ENCODE measurements at places on chromosomes 16 and 17.

DNA sequence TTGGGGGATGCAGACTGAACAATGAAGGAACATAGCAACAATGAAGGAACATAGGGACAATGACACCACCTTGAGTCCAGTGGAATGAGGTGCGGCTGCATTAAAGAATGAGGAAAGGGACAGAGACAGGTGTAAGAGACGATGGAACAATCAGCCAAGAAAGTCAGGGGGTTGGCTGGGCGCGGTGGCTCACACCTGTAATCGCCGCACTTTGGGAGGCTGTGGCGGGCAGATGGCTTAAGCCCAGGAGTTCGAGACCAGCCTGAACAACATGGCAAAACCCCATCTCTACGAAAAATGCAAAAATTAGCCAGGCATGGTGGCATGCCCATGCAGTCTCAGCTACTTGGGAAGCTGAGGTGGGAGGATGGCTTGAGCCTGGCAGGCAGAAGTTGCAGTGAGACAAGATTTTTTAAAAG lies 13.6 kb upstream of the CBFB start:
- DNase-seq = no peak

DNA sequence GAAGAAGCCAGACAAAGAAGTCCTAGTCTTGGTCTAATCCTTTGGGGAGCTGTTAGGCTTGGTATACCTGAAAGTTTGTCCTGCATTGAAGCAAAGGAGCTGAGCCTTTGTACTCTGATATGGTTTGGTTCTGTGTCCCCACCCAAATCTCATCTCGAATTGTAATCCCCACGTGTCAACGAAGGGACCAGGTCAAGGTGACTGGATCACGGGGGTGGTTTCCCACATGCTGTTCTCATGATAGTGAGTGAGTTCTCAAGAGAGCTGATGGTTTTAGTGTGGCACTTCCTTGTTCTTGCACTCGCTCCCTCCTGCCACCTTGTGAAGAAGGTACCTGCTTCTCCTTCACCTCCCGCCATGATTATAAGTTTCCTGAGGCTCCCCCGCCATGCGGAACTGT lies 33.6 kb downstream of the FAM20A start:
- DNase-seq = no peak

- DNase-seq = no peak
Measured at GRCh38 chr17:8314797-8315763, 5.0 kb downstream of the ARHGEF15 start.

DNA sequence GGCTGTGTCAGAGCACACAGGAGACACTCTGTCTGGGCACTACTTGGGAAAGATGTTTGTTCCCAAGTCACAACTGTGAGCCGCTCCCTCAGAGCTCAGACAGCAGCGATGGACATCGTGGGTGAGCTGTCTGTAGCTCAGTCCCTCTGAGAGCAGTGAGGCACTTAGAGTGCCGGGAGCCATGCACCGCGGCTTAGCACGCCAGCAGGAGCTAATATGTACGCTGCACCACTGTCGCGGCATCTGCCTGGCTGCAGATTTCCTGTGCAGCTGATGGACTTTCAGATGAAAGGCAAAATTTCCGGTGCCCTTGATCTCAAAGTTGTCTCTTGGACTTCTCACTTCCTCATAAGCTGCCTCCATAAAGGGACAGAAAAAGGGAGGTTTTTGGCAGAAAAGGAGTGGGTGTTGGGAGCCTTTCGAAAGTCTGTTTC lies 92.8 kb upstream of the ZNF469 start:
- DNase-seq = no peak

- peak; percentile 69 for DNase-seq
Measured at GRCh38 chr16:70391881-70392481, 45.3 kb downstream of the DDX19A start.

- peak; percentile 94 for DNase-seq
Measured at GRCh38 chr17:6753006-6753445, 2.8 kb upstream of the XAF1 start.

DNA sequence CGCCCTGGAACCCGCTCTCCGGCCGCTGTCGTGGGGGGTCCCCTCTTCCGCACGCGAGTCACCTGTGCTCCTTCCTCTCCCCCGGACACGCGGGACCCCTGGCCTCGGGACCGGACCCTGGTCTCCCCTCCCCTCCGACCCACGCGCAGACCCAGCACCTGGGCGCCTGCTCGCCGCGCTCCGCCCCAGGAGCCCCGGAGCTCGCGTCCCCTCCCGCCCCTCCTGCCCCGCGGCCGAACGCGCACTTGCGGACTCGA lies 762 bp downstream of the RAB40B start:
- no peak for DNase-seq

DNA sequence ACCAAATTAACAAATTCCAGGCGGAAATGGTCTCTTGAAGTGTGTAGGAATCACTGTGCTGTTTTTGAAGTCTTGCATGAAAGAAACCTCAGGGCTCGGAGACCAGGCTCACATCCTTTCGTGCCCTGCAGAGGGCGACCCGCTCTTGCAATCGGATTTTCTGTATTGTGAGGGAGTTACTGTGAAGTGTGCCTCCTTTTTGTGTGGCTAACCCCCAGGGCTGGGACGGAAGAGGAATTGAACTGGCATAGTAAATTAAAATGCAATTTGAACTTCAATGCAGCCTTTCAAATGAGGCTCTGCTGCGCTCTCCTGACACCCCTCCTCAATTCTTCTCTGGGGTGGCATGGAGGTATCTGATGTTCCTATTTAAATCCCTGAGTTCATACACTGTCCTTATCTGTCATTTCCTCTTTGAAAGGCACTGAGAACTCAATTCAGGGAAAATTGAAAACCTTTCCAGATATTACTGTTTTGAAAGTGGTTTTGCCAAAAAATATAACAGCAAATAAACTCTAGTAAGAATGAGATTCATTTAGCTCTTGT lies 51.5 kb upstream of the MGAT5B start:
- DNase-seq = peak; percentile 48

GRCh38 chr16:85495259-85495658 lies 117.9 kb upstream of the GSE1 start:
- no peak for DNase-seq

GRCh38 chr17:66438101-66438500 lies 135.7 kb downstream of the PRKCA start:
- DNase-seq = no peak

- DNase-seq = no peak
Measured at GRCh38 chr17:43359469-43360110, 39.2 kb upstream of the ARL4D start.

DNA sequence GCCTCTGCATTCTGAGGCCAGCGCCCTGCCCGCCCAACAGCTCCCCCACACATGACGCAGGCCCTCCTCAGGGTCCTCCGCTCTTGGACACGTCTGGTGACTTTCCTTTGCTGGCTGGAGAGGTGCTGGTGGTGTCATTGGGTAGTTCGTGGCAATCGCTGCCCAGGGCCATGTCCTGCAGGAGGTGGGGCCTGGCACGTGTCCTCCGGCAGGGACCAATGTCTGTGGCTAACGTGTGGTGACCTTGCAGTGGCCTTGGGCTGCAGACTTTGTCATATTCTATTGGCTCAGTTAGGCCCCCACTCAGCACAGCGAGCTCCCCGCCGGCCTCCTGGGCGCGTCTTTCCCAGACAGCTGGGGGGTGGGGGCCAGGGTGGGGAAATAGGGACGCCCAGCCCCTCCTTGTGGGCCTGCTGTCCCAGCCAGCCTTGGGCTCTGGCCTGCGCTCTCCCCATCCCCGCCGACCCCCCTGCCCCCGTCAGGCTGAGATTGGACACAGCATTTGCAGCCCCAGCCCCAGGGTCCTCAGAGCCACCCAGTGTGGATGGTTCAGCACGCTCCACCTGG lies 52.1 kb upstream of the PVALEF start:
- DNase-seq = no peak

DNA sequence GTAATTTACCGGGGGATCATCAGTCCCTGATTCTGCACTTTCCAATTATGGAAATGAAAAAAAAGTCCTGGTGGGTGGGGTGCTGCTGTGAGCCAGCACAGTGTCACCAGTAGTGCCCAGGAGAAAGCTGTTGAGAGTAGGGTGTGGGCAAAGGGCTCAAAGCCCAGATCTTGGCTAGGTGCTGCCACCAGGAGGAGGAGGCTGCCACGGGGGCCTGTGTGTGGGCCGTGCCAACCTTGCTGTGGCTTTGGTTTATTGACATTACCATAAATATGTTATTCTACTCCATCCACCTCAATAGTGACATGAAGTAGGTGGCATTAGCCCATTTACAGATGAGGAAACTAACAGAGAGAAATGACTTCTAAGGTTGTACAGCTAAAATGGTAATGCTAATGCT lies 6.7 kb upstream of the PRPSAP2 start:
- DNase-seq = no peak

- no peak for DNase-seq
Measured at GRCh38 chr17:5352681-5353289, 66.7 kb downstream of the NUP88 start.

- no peak for DNase-seq
Measured at GRCh38 chr17:5629128-5629527, 44.8 kb upstream of the NLRP1 start.

DNA sequence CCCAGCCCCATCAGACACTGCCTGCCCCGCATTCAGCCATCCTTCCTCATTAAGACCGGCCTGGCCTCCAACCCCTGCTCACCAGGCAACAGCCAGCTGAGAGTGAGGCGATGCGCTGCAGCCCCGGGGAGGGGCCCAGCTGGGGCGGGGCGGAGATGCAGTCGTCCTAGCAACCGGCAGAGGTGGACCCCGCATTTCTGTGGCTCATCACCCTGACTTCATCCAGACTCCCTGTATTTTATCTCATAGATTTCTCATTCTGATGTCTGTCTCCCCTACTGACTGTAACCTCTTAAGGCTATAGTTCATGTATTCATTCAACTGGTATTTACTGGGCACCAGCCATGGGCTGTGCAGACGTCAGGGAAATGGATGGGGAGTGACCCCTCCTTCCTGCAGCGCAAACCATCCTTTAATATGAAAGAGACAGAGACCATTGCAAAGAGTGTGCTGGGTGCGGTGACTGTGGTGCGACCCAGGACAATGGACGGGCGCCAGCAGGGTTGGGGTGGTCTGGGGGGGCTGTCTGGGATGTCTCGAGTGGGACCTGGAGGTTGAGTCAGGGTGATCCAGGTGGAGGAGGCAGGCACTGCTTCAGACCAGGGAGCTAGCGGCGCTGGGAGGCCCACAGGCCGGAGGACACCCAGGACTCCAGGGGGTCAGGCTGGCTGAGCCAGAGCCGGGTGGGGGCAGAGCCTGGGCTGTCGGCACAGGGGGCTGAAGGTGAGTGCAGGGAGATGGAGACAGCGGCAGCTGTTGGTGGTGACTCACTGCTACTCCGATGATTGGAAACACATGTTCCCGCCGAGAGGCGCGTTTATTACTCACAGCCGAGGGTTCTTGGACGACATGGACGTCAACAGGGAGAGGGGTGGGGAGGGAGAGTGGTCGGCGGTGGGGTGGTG lies 10.5 kb upstream of the TIMP2 start:
- peak; percentile 98 for DNase-seq

DNA sequence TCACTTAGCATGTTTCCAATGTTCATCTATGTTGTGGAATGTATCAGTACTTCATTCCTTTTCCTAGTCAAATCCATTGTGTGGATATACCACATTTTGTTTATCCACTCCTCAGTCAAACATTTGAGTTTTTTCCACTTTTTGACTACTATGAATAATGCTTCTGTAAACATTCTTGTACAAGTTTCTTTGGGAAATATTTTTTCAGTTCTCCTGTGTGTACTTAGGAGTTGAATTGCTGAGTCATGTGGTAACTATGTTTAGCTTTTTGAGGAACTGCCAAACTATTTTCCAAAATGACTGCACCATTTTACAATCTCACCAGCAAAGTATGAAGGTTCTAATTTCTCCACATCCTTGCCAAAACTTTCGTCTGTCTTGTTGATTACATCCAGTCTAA lies 223.7 kb upstream of the AXIN2 start:
- peak; percentile 99 for DNase-seq

DNA sequence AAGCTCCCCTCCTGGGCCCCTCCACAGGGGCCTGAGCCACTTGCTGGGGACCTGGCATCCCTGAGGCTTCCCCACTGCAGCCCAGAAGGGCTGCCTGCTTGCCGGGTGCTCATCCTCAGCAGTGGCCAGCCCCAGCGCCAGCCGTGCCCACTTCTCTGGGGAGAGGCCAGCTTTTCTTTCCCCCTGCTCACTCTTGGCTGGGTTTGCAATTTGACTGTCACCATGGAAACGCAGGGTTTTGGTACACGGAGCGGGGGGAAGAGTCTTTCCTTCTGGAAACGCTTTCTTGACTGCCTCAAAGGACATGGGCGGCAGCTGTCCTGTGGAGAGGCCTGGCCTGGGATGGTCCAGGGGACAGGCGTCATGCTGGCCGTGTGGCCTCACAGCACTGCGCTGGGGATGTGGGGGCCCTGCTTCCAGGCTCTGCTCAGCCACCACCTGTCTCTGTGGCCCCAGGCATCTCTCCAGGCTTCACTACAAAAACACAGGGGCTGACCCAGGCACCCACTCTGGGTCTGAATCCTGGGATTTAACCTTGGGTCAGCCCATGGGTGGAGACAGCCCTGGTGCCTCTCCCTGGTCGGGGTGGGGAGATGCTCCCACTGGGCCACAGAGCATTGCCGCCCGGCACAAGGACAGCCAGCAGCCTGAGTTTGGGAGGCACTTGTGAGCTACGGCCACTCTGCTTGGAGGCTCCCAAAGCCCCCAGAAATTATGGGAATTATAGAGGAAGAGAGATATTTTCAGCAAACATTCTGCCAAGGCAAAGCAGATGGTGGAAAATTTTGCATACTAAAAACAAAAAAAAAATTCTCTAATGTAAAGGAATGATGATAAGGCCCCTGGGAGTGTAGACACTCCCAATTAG lies 45.9 kb upstream of the DOC2B start:
- no peak for DNase-seq

- DNase-seq = no peak
Measured at GRCh38 chr17:8186446-8186786, 3.6 kb downstream of the BORCS6 start.

DNA sequence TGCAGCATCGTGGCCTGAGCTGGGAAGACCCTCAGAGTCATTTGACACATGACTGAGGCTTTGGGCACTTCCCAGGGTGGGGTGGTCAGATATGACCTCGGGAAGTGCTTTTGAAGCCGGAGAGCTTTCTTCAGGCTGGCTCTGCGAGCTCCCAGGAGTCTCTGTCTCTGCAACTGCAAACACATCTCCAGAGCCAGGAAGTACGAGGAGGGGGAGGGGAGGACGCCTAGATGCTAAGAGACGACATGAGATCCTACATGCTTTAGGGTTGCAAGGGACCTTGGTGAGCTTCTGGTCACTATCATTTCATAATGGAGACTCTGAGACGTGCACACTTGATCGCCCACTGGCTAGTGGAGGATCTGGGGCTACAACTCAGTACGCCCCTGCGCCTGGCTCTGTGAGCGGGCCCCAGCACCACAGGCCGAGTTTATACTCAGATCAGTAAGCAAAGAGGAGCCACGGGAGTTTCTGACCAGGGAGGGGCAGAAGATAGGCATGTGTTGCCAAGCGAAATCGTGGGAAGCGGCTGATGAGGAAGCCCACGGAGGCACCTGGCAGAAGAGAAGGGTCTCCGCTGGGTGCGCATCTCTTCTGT lies 527 bp upstream of the MGAT5B start:
- peak; percentile 48 for DNase-seq

All from fibroblast of lung (primary cell).